WTC11 (cell line): ENCODE measurements at places on chromosomes 7 and 10.

- H3K4me3 ChIP-seq: no peak overlapping the region
- H3K36me3 ChIP-seq: no peaks in the 10 kb centered on the region
- H3K4me1 ChIP-seq: no peaks in the 10 kb centered on the region
- DNase-seq: no peak
- no peak overlapping the region for H3K27ac ChIP-seq
These were observed 58.2 kb upstream of the YAE1 start for GRCh38 chr7:39507866-39508551.

DNA sequence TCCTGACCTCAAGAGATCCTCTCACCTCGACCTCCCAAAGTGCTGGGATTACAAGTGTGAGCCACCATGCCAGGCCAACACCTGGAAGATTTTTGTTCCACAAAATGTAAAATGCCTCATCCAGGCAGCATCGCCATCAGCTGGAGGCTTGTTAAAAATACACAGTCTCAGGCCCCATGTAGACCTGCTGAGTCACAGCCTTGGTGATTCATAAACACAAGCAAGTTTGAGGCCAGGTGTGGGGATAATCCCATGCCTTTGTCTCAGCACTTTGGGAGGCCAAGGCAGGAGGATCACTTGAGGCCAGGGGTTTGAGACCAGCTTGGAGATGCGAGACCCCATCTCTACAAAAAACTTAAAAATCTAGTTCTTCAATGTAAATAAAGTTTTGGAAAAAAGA, 49.1 kb upstream of the FOXK1 start:
- peaks cover 69% of the 10 kb centered on the region for H3K27me3 ChIP-seq
- no peak overlapping the region for H3K4me3 ChIP-seq
- H3K36me3 ChIP-seq: no peaks in the 10 kb centered on the region
- H3K4me1 ChIP-seq: peaks cover 8% of the 10 kb centered on the region
- no peak overlapping the region for H3K27ac ChIP-seq
- DNase-seq: no peak

DNA sequence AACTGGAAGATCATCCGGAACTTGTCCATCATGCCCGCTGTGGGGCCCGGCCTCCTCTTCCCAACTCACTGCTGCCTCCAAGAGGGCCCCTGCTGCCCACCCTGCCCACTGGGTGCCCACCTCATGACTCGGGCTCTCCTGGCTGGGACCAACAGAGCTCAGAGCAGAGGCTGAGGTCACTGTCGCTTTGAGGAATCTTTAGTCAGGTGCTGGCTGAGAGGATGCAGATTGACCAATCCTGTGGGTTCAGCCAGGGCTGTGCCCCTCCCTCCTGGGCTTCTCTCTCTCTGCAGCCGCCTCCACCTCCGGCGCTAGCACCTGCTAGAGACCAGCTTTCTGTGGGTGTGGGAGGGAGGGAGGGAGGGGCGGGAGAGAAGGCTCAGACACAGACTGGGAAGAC, at the start of gene CALHM1:
Gene CALHM1, minus strand, starts transcription at position 181 of the 400 bp plus-strand sequence. Its CDS starts 149 bp downstream, at position 32.
- peaks cover 3% of the 10 kb centered on the region; the same call in 1 of the 2 replicates for H3K4me1 ChIP-seq
- no peaks in the 10 kb centered on the region for H3K36me3 ChIP-seq
- H3K4me3 ChIP-seq: no peak within 1 kb of the TSS
- no peak within 1 kb of the TSS for H3K27ac ChIP-seq

GRCh38 chr7:117777335-117778142, 95.7 kb downstream of the CTTNBP2 start:
- H3K27me3 ChIP-seq: no peaks in the 10 kb centered on the region
- H3K4me1 ChIP-seq: peaks cover 12% of the 10 kb centered on the region; the same call in 1 of the 2 replicates
- H3K4me3 ChIP-seq: no peak overlapping the region
- H3K36me3 ChIP-seq: peaks cover 25% of the 10 kb centered on the region
- H3K27ac ChIP-seq: no peak overlapping the region

DNA sequence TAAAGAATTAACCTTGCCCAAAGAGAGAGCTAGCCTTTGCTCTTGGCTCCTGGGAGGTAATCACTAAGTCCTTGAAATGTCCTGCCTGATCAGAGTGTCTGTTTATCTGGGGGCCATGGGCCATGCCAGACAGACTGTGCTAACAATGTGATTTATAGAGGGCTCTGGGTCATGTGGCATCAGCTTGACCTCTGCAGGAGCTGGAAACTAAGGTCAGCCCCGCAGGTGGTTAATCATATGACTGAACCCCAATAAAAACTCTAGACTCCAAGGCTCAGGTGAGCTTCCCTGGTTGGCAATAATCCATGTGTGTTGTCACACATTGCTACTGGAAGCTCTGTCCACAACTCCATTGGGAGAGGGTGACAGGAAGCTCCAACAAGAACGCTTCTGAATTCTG, 47.5 kb downstream of the NDUFB2 start:
- no peak for DNase-seq
- H3K4me1 ChIP-seq: peaks cover 11% of the 10 kb centered on the region
- peaks cover 9% of the 10 kb centered on the region for H3K36me3 ChIP-seq
- no peak overlapping the region for H3K27ac ChIP-seq
- no peak overlapping the region for H3K4me3 ChIP-seq
- H3K27me3 ChIP-seq: no peaks in the 10 kb centered on the region

DNA sequence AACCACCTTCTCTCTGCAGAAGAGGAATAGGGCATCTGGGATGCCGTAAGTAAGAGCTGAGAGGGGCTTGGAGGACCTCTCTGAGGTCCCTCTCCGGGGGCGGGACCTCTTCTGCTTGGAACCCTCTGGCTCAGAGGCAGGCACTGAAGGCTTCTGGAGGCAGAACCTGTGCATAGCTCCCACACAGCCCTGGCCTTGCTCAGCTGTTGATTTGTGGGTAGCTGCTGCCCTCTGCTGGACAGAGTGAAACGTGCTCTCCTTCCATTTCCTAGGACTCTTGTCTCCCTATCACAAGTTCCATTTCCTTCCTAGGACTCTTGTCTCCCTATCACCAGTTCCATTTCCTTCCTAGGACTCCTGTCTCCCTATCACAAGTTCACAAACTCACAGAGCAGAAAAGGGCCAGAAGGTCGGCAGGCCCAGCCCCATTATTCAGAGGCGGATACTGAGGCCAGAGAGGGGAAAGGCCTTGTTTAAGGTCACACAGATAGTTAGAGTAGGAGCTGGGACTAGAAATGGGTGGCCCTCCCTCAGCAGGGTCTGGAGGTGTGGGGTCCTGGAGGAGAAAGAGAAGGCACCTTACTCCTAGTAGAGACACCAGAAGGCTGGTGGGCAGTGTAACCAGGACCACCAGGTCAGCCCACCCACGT, 30.3 kb upstream of the GARS1 start:
- DNase-seq: peak; percentile 90
- no peak overlapping the region for H3K4me3 ChIP-seq
- peaks cover 30% of the 10 kb centered on the region for H3K4me1 ChIP-seq
- H3K27me3 ChIP-seq: no peaks in the 10 kb centered on the region
- H3K36me3 ChIP-seq: no peaks in the 10 kb centered on the region; the same call in 1 of the 2 replicates

DNA sequence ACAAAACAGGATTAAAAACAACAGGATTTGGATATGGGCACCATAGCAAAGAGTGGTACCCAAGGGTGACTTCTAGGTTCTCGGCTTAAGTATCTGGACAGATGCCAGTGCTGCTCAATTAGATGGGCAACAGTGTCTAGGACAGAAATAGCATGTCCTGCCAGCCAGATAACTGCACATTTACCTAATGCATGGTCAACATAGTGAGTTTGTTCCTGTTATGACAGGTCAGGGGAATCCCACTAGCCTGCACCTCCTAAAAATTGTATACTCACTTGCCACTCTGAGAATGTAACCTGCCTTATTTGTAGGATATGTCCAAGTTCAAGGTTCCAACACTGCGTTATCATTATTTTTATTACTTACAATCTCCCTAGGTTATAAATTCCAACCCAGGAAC, 471.7 kb downstream of the GRM8 start:
- no peak for DNase-seq
- no peak overlapping the region for H3K27ac ChIP-seq
- H3K4me3 ChIP-seq: no peak overlapping the region
- H3K4me1 ChIP-seq: peaks cover 28% of the 10 kb centered on the region
- no peaks in the 10 kb centered on the region for H3K27me3 ChIP-seq
- no peaks in the 10 kb centered on the region for H3K36me3 ChIP-seq

DNA sequence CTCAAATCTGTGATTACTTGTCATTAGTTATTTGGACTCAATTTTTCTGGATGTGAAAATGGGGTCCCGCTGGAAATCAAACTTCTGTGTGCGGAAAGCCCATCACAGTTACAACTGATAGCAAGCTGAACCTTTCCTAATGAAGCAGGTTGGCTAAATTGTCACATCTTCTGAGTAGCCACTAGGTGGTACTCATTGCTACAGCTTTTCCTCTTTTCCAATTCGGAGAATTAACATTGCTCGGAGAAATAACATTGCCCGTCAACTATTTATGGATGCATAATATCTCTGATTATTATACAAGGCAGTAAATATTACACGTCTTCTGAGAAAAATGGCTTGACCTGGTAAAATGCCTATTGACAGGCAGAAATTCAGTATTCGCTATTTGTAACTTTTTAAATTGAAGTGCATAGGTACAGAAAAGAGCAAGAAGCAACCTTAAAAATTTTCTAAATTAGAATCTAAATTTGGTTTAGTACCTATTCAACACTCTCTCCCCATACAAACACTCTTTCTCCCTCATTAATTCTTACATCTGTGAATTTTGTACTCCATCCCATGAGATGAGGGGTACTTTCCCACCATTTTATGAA, 17.3 kb upstream of the BLOC1S2 start:
- H3K4me3 ChIP-seq: no peak overlapping the region
- H3K36me3 ChIP-seq: peaks cover 20% of the 10 kb centered on the region
- DNase-seq: no peak
- no peak overlapping the region for H3K27ac ChIP-seq
- H3K4me1 ChIP-seq: peaks cover 28% of the 10 kb centered on the region
- peaks cover 7% of the 10 kb centered on the region; the same call in 1 of the 2 replicates for H3K27me3 ChIP-seq

- peaks cover 96% of the 10 kb centered on the region for H3K4me1 ChIP-seq
- no peak for DNase-seq
- peak overlapping the region; percentile 60 for H3K4me3 ChIP-seq
- H3K27me3 ChIP-seq: peaks cover 99% of the 10 kb centered on the region
These were observed 7.1 kb downstream of the GATA3 start for GRCh38 chr10:8061274-8062211.

- H3K27ac ChIP-seq: no peak overlapping the region
- no peaks in the 10 kb centered on the region for H3K27me3 ChIP-seq
- H3K4me3 ChIP-seq: no peak overlapping the region
- DNase-seq: no peak
These were observed 280.2 kb upstream of the PHYHIPL start for GRCh38 chr10:58896229-58896628.

DNA sequence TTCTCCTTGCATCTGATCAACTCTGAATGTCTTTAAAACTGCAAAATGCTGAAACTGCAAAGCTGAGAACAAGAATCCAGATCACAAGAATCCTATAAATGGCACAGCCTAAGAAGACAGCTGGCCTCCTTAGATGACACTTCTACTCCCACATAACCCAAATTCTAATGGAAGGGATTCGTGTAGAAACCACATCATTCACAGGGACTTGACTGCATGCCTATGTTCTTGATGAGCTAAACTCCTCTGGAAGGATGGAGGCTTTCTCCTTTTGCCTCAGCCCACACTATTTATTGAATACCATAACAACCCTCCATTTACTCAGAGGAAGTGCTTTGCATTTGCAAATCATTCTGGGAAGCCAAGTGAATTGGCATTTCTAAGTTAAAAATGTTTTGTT, 252.5 kb upstream of the VWC2 start:
- no peaks in the 10 kb centered on the region for H3K36me3 ChIP-seq
- H3K4me3 ChIP-seq: no peak overlapping the region
- H3K4me1 ChIP-seq: peaks cover 27% of the 10 kb centered on the region
- DNase-seq: no peak

GRCh38 chr7:111358915-111359314, 203.4 kb downstream of the IMMP2L start:
- no peak for DNase-seq
- H3K4me1 ChIP-seq: peaks cover 13% of the 10 kb centered on the region
- no peaks in the 10 kb centered on the region for H3K36me3 ChIP-seq
- H3K4me3 ChIP-seq: no peak overlapping the region

GRCh38 chr10:74901867-74902450, 75.6 kb downstream of the KAT6B start:
- H3K4me1 ChIP-seq: peaks cover 21% of the 10 kb centered on the region
- H3K27ac ChIP-seq: peak overlapping the region; percentile 19; the same call in 1 of the 2 replicates
- no peak for DNase-seq
- H3K4me3 ChIP-seq: no peak overlapping the region

- no peak for DNase-seq
- H3K27me3 ChIP-seq: no peaks in the 10 kb centered on the region
- peaks cover 33% of the 10 kb centered on the region for H3K4me1 ChIP-seq
These were observed 1.2 kb downstream of the CLDN15 start for GRCh38 chr7:101236292-101236835.

GRCh38 chr7:45601094-45601493, 26.9 kb downstream of the ADCY1 start:
- H3K4me3 ChIP-seq: no peak overlapping the region
- H3K27ac ChIP-seq: no peak overlapping the region
- peaks cover 3% of the 10 kb centered on the region; the same call in 1 of the 2 replicates for H3K36me3 ChIP-seq
- H3K27me3 ChIP-seq: no peaks in the 10 kb centered on the region

- H3K36me3 ChIP-seq: peaks cover 57% of the 10 kb centered on the region
- H3K4me3 ChIP-seq: no peak overlapping the region
- H3K27me3 ChIP-seq: no peaks in the 10 kb centered on the region; the same call in 1 of the 2 replicates
- no peak overlapping the region for H3K27ac ChIP-seq
- no peak for DNase-seq
These were observed 8.8 kb upstream of the ZNF248 start for GRCh38 chr10:37865957-37866803.

- H3K27me3 ChIP-seq: no peaks in the 10 kb centered on the region
- H3K4me3 ChIP-seq: no peak overlapping the region
- H3K36me3 ChIP-seq: no peaks in the 10 kb centered on the region
These were observed 471.7 kb upstream of the GALNT17 start for GRCh38 chr7:70660154-70660818.

DNA sequence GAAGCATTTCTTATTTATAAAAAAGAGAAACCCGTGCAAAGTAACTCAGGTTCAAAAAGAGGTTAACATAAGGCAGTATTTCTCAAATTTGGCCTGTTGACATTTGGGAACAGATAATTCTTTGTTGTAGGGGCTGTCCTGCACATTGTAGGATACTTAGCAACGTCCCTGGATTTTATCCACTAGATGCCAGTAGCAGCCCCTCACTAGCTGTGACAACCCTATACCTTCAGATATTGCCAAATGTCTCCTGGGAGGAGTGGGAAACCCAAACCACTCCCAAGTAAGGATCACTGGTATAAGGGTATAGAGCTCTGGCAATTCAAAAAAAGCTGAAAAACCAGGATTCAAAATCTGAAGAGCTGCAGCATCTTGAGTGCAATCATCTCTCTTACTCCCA, 202.3 kb upstream of the PRKCQ start:
- H3K36me3 ChIP-seq: peaks cover 5% of the 10 kb centered on the region
- H3K27me3 ChIP-seq: peaks cover 17% of the 10 kb centered on the region
- no peak for DNase-seq
- no peak overlapping the region for H3K27ac ChIP-seq

GRCh38 chr7:46178661-46179060, 257.6 kb upstream of the IGFBP3 start:
- peaks cover 6% of the 10 kb centered on the region; the same call in 1 of the 2 replicates for H3K27me3 ChIP-seq
- peaks cover 12% of the 10 kb centered on the region for H3K4me1 ChIP-seq
- peaks cover 15% of the 10 kb centered on the region for H3K36me3 ChIP-seq
- H3K4me3 ChIP-seq: no peak overlapping the region

GRCh38 chr10:59362144-59362958, at the start of gene FAM13C:
Gene FAM13C (minus strand): TSS chr10:59362549. CDS start chr10:59362460, 89 bp downstream.
- H3K4me3 ChIP-seq: peak within 1 kb of the TSS; percentile 79
- no peak within 1 kb of the TSS for H3K27ac ChIP-seq
- DNase-seq: peak; percentile 82
- peaks cover 11% of the 10 kb centered on the region for H3K4me1 ChIP-seq

GRCh38 chr10:132297526-132297925, 10.2 kb downstream of the STK32C start:
- no peaks in the 10 kb centered on the region for H3K27me3 ChIP-seq
- H3K36me3 ChIP-seq: no peaks in the 10 kb centered on the region
- peaks cover 10% of the 10 kb centered on the region for H3K4me1 ChIP-seq
- peak overlapping the region; percentile 87; the same call in 1 of the 2 replicates for H3K27ac ChIP-seq
- H3K4me3 ChIP-seq: no peak overlapping the region
